ENCODE measurements at places on chromosomes 13 and 19. TPM values are rescaled to one million over a fixed set of nuclear protein-coding genes. Genes with fewer than 3 reads are reported as not detected.

GRCh38 chr19:41367848-41368301, 3.9 kb upstream of the B9D2 start:
- peak; percentile 96 for DNase-seq

GRCh38 chr13:94967183-94968039, 255.1 kb upstream of the SOX21 start:
- DNase-seq: no peak

- peak; percentile 46 for DNase-seq
Observed at GRCh38 chr19:23263870-23264590, 13.8 kb upstream of the ZNF724 start.

GRCh38 chr19:46493236-46494145, 2.2 kb downstream of the PNMA8B start:
- DNase-seq: no peak

- no peak for DNase-seq
Observed at GRCh38 chr13:98752467-98753290, at the start of gene SLC15A1. Gene SLC15A1, minus strand, starts transcription at chr13:98752672. Its CDS starts 74 bp downstream, at chr13:98752598.

- DNase-seq: no peak
Observed at GRCh38 chr13:113061796-113062425, 43.7 kb upstream of the F7 start.

DNA sequence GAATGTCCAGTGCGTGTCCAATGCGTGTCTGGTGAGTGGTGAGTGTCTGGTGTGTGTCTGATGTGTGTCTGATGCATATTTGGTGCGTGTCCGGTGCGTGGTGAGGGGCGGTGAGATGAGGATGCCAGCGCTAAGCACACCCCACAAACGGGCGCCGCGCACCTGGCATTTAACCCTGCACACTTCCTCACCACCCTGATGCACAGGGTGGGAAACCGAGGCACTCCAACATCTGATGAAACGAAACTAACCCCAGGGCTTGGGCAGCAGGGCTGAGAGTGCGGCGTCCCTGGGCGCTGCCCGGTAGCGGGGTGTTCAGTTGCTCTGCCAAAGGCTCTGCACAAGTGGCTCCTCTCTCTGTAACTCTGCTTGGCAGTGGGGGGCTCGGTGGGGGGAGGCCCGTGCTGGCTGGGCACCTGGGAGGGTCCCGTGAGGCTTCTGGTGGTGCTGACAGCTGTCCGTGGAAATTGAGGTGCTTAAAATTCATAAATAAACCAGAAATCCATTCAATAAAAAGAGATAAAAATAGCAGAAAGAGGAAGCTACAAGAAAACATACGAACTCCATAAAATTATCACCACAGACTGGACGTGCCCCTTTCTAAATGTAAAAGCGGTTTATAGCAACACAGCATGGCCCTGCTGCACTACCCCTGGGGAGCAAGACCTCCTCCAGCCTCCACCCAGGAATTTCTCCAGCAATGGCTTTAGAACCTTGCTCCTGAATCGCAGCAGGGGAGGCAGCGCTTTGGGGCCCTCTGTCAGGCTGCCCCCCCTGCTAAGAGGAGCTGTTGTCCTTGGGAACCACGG, 76.0 kb downstream of the RASA3 start:
- DNase-seq: no peak

DNA sequence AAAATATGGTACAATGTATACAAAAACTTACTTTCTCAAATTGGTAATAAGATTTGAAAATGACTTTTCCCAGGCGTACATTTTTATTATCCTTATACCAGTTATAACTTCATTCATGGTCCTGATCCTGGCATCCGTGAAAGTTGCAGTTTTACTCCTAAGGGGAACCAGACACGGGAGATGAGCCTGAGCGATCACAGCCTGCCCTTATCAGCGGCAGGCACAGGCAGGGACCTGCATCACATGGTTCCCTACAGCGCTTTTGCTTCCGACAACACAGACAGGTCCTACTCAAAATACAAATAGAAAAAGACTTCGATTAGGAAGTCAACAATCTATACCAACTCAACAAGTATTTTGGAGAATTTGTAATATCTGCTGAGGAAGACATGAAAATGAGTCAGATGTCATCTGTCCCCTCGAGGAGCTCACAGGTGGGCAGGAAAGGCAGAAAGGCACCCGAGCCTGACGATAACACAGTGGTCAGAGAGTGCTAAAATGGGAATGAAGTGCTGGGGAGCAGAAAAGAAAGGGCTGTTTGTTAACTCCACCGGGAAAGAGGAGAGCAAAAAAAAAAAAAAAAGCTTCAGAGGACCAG, 93.4 kb downstream of the ABCC4 start:
- DNase-seq: no peak

DNA sequence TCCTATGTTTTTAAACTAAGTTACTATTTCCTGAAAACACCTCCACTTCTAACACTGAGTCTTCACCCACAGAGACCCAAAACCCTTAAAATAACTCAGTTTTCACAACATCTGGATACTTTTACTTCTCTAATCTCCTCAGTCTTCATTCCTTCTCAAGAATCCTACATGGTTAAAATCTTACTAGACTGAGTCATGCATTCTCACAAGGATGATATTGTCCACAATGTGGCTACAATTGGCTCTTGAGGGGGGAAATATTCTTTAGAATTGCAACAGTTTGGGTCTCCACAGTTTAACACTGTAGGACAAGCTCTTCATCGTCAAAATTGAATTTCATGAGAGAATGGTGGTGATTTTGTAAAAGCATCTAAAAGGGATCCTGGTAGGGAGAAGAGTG, 397.1 kb downstream of the SLITRK5 start:
- DNase-seq: no peak

DNA sequence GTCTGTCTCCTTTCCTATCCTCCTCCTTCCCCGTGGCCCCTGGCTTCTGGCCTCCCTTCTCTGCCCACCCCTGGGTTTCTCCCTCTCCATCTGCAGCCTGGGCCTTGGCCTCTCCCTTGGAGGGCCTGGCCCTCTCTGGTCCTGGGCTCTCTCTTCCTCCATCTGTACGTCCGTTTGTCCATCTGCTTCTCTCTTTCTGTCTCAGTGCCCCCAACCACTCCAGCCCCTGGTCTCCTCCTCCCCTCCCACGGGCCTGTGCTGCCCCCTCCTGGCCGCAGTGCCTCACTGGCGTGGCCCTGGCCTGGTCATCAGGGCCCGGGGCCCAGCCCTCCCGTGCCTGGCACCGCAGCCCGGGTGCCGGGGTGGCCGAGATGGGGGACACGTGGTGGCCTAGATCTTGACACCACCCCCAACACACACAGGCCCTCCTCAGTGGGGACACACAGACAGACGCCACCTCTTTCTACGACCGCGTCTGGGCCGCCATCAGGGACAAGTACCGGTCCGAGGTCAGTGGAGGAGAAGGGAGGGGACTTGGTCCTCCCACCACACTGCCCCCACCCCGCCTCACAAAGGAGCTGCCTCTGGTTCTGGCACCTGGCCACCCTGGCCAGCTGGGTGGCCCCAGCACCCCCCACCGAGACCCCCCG, 11.3 kb downstream of the PRKCSH start:
- no peak for DNase-seq

DNA sequence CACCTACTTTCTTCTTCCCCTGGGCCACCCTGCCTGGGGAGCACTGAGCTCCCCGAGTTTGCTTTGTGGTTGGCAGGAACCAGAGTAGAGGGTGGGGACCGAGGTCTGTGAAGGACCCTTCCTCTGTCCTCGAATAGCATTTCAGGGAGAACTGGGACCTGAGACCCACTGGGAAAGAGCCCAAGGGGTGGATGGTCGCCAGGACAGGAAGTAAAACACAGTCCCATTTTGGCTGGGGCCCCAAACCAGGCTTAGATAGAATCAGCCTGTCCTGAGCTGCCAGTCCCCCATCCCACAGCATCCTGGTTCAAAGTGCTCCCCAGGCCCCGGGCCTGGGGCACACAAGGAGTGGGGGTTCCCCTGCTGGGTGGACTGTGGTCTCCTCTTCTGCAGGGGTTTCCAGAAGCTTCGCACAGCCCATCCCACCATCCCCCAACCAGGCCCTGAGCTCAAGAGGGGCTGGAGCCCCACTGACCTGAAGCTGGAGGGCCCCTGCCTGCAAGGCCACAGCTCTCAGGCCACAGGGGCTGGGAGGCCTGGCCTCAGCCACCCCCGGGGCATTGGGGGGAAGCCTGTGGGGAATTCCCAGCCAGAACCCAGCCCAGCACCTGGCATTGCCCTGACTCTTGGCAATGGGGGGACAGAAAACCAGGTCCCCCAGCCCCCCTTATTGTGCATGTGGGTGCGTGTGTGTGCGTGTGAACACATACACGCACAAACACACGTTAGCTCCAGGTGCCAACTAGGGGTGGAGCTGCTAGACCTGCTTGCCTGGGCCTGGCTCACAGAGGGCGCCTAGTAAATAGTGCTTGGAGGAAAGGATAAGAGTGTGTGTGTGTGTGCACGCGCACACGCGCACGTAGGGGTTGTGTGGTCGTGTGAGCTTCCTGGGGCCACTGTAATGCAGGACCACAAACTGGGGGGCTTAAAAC, 995 bp upstream of the MKNK2 start:
- DNase-seq: peak; percentile 40

- no peak for DNase-seq
Observed at GRCh38 chr13:94128430-94128829, 351.1 kb downstream of the DCT start.

DNA sequence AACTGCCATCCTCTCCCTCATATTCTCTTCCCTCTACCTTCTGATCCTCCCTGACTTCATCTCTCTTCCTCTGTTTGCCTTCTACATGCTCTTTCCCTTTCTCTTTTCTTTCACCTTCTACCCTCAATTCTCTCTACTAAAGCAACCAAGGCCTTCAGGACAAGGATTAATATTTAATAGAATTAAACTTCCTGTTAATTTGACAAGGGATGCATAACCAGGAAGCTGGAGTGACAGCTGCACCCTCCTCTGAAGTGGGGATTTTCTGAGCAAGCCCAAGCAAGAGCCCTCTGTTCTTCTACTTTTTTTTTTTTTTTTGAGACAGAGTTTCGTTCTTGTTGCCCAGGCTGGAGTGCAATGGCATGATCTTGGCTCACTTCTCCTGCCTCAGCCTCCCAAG, 63.4 kb upstream of the MED4 start:
- DNase-seq: peak; percentile 84

GRCh38 chr13:100235311-100235901, 146.5 kb downstream of the PCCA start:
- DNase-seq: peak; percentile 55

DNA sequence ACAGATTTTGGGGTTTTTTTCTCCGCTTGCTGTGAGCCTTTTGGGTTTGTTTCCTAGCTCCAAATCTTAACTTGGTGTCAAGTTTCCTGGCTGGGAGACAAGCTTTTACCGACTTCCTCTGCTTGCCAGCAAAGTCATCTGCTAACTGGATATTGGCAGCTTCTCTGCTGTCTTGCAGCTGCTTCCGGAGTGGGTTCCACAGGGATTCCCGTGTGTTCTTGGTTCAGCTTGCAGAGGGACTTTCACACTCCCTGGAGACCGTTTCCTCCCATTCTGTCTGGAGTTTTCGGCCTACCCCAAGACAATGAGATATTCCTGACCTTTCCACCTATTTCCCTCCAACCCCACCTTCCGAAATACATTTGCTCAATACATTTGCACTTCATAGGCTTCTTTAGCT, 2.2 kb upstream of the COLGALT1 start:
- DNase-seq: peak; percentile 26

DNA sequence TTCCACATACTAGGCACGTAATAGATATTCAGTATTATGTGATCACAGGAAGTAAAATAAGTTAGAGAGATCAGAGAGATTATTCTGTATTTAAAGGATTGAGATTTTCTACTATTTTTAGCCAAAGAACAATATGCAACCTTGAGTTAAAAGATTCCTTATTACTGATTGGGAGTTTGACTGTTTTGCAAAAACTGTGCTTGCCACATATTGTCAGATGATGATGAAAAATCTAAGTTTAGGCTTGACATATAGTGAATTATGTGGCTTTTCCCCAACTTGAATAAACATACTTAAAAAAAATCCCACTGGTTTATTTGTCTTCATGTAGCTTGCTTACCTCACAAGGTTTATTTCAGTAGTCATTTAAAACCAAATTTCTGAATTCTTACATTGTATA, 194.4 kb downstream of the KCNRG start:
- no peak for DNase-seq

DNA sequence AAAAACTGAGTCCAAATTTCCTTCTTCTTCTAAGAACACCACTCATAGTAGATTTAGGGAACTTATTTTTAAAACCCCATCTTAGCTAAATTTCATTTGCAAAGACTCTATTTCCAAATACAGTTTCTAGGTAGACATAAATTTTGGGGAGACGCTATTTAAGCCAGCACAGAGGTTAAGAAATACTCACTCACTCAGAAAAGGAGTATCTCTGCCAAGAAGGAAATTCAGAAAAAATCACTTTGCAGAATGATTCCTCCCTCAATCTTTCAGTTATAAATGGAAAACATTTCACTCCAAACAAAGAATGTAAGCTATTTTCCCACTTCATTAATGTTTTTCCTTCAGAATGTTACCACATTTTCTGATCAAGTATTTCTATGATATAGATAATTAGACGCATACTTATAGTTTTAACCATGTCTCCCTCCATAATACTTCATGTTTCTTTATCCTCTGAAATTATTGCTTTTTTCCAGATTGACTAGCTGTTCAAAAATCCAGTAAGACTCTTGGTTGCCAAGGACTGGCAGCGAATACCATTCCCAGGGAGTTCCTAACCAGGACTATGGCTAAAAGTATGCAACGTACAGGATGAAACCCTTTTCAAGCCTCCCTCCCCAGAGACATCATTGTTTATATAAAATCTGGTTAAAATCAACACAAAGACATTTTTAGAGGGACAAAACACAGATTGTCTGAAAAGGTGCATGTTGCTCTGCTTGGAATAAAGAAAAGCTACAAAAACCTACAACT, 52.5 kb upstream of the RXFP2 start:
- DNase-seq: no peak

DNA sequence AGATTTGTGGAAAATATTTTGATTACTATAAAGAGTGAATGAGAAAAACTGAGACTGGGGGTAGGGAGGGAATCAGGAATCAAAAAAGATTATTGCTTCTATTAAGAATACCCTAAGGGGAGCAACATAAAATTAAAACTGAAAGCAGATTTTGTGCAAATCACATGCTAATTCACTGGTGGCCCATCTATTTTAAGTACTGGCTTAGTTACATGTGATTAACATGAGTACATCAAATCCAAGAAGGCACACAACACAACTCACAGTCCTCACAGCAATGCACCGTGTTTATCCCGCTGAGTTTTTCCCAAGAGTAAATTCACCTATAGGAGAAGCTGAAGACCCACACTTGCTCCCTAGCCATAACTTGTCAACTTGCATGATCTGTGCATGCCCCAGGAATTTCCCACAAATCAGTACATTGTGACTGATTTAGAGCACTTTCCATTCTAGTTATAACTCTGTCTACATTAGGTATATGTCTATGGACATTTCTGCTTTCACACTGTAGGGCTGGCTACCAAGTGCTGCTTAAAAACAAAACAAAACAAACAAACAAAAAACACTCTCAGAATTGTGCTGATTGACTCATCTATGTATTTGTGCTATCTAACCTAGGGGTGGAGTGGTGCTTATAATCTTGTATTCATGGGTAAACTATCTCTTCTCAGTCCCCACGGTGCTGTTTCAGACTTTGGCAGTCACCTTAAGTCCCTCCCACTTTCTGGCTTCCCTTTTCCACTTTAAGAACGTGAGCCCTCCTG, 24.3 kb downstream of the AMER2 start:
- DNase-seq: no peak

The CEACAM4 gene
- total RNA-seq: not detected

The RNF225 gene
- total RNA-seq: 1.9 TPM

The PABPC3 gene
- under 0.01 TPM for total RNA-seq

The GIPC3 gene
- not detected for total RNA-seq

The ZNF460 gene
- total RNA-seq: 126 TPM

The OR7D2 gene
- total RNA-seq: not detected

The NHLRC3 gene
- total RNA-seq: 10.0 TPM

The KLHL1 gene
- not detected for total RNA-seq

The CGB8 gene
- total RNA-seq: not detected

The ARRDC5 gene
- not detected for total RNA-seq

The POLR1G gene
- total RNA-seq: 8.8 TPM

The PPM1N gene
- 1.6 TPM for total RNA-seq

The RFPL4AL1 gene
- total RNA-seq: not detected

All from bronchial epithelial cell (primary cell).